ENCODE measurements at places on chromosomes 2 and 18.

- DNase-seq = no peak
These were observed 32.0 kb upstream of the ANKRD62 start for GRCh38 chr18:12061685-12062084.

DNA sequence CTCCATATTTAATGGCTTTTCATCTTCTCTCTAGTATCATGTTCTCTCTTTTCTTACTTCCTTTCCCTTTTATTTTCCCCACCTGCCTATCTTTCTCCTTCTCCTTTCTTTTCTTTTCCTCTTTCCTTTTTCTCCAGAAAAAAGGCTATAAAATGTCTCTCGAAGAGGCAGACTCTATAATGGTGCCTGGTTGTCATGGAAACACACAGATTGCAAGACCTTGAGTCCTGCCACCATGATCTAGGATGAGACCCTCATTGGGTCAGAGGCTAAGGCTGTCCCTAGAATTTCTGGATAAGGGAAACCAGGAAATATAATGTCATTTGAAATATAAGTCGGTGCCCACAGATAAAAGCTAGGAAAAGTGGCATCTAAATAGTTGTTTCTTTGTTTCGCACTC is 36.5 kb upstream of the LHCGR start:
- DNase-seq = no peak

DNA sequence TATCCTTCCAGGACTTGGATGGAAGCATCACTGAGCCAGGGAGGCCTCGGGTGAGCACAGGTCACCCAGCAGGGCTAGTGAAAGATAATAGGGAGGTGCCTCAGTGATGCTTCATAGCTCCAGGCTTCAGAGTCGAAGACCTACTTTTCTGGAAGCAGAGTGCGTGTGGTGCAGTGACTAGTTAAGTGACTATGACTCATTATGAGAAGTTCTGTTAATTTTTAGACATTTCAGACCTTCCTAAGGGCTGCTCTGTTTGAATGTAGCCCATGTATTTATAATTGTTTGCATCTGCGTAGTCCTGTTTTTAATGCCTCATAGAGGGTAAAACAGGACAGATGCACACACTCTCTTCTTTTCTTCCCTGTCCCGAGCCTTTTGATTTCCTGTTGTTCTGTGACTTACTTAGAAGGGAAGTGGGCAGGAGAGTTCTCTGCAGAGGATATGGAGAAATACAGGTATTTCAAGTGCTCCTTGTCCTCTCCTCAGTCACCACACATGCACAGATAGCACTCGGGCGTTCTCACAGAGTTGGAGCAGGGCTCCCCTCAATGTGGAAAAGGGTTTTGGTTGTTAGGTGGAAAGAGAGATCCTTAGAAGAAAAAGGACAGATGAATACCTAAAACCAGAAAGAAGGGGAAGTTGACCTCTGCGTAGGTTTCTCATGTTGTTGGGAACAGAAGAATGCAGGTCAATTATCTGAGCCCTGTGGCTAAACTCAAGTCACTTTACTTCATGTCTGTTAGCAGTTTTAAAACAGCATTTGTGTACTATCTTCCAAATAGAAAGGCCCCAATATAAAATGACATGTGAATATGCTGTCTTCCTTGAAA is 34.7 kb downstream of the RALB start:
- DNase-seq = no peak

DNA sequence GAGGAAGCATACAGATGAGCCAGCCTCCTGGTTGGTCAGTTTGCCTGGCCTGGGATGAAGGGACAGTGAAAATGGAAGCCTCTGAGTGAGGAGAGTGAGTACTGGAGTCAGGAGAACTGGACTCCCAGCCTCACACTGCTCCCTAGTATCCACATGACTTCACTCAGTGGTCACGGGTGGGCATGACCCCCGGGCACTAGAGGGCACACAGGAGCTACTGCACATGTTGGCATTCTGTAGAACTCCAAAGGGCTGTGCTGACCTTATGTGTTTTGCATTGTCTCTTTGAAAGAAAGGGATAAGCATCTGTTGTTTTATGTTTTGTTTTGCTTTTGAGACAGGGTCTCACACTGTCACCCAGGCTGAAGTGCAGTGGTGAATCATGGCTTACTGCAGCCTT is 23.7 kb downstream of the NCAPH start:
- peak; percentile 8 for DNase-seq

DNA sequence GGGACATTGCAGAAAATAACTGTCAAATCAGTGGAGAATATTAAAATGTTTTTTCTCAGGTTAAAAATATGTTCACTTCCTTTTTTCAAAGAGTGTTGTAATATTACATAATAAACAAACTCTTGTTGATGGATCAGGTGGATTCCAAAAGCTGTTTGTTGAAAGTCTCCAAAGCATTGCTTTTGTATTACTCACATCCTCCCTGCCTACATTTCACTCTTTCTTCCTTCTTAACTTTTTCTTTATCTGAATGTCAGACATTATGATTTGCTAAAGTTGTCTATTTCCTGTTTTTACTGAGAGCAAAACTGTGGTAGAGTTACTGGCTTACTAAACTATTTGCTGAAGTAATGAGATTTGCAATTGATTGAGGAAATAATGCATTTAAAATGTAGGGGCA is 92.1 kb downstream of the CDH19 start:
- DNase-seq = no peak

GRCh38 chr2:85327160-85327821 is 498 bp downstream of the TGOLN2 start:
- DNase-seq = no peak

DNA sequence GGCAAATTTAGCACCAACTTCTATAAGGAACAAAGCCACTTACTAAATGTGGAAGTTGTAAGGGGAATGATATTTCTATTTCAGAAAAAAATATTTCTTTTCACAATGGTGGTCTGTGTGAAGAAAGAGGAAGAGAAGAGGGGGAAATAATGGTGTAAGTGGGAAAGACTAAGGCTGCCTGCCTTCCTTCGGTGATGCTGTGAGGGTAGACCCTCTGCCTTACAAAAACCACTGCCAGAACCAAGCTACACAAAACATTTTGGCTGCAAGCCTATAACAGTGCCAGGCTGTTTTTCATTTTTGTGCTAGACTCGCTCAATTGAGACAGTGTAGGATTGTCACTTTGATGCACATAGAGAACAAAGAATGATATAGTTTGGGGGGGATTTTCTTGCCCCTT is 286.6 kb downstream of the ZEB2 start:
- no peak for DNase-seq

- no peak for DNase-seq
These were observed 30.0 kb downstream of the RAPGEF4 start for GRCh38 chr2:172765662-172766061.

- no peak for DNase-seq
These were observed 15.9 kb downstream of the TMEM18 start for GRCh38 chr2:661360-661635.

GRCh38 chr2:134712299-134712698 is 6.5 kb downstream of the TMEM163 start:
- DNase-seq = no peak
